ENCODE measurements at places on chromosomes 2 and 18. TPM values are rescaled to one million over a fixed set of nuclear protein-coding genes. Genes with fewer than 3 reads are reported as not detected.

The RUFY4 gene
- total RNA-seq, result 5.1 TPM

The IL37 gene
- total RNA-seq, result 0.32 TPM

The CCDC141 gene
- total RNA-seq, result 6.1 TPM

The ABCB11 gene
- total RNA-seq, result not detected

The PROKR1 gene
- total RNA-seq, result not detected

The REG3A gene
- total RNA-seq, result not detected

The MAP4K4 gene
- total RNA-seq, result 94.3 TPM

The STPG4 gene
- not detected for total RNA-seq

DNA sequence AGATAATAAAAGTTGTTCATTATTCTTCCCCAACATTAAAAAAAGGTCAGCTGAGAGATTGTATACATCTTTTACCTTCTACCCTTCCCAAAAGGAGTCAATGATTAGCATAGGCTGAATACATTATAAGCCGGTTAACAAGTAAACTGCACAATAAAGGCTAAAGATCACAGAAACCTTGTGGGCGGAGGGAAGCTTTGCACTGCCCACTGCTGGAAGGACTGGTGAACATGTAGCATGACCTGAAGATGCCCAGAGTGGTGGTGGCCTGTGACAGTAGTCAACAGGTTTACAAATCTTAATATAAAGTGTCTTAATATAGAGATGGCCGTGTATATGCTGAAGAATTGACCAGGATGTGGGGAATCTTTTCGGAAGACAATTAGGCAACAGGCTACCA is 35.6 kb downstream of the ARL5A start:
- DNase-seq, result no peak

DNA sequence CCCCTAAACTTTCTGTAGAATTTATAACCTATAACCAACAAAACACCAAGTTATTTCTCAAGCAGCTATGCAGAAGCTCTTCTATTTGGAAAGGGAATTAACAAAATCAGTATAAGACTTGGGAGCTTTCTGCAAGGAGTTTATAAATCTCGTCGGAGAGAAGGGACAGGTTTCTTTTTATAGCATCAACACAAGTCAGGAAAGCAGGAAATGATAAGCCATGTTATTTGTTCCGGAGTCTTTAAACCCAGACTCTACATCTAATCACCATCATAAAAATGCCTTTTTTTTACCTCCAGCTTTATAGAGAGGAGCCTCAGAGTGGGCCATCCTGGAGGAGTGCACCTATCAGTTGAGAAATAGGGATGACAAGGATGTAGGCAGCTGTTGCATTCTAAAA is 137.1 kb downstream of the DPP10 start:
- no peak for DNase-seq

DNA sequence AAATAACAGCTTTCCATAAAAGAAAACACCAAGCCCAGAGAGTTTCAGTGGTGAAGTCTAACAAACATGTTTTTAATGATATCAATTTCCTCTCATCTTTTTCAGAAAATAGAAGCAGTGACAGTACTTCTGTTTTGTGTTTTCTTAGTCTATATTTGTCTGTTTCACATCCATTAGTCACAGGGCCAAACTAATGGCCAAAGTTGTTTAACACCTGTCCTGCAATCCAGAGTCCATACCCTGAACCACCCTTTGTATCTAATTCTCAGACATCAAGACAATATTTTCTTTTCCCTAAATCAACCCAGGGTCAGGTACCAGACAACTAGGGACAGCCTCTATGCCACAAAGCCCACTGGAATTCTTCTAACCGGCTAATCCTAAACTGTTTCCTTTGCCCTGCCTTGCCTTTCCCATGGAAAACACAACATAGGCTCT is 25.9 kb downstream of the TMSB10 start:
- DNase-seq, result no peak

Data from activated naive CD4-positive, alpha-beta T cell treated with anti-CD3 and anti-CD28 coated beads, Interleukin-2, amount 50 U/mL, for 72 hours (primary cell).